ENCODE measurements at places on chromosomes 16 and 17.

DNA sequence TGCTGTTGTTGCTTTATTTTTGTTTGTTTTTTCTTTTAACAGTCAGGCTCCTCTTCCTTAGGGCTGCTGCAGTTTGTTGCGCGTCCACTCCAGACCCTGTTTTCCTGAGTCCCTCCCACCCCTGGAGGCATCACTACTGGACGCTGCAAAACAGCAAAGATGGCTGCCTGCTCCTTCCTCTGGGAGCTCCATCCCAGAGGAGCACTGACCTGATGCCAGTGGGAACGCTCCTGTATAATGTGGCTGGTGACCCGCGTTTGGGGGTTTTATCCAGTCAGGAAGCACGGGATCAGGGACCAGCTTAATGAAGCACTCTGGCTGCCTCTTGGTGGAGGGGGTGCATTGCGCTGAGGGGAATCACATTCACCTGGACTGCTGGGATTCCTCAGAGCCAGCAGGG, 1005.6 kb downstream of the CDH8 start:
- no peak for DNase-seq

DNA sequence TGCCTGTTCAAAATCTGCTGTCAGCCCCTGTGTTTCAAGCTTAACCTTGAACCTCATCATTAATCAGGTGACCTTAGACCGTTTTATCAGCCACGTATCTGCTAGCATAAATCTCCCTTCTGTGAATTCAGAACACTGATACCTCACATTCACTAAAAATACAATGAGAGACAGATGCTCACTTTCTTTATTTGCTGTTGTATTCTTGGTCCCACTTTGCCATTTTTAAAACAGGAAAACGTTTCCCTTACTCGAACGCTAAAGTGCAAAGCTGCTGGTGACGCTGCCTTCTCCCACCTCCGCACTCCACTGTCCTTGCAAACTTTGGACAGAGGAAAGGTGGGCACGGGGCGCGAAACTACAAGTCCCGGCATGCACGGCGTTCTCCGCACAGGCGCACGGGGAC, 220 bp upstream of the ARHGAP44 start:
- DNase-seq, result no peak

DNA sequence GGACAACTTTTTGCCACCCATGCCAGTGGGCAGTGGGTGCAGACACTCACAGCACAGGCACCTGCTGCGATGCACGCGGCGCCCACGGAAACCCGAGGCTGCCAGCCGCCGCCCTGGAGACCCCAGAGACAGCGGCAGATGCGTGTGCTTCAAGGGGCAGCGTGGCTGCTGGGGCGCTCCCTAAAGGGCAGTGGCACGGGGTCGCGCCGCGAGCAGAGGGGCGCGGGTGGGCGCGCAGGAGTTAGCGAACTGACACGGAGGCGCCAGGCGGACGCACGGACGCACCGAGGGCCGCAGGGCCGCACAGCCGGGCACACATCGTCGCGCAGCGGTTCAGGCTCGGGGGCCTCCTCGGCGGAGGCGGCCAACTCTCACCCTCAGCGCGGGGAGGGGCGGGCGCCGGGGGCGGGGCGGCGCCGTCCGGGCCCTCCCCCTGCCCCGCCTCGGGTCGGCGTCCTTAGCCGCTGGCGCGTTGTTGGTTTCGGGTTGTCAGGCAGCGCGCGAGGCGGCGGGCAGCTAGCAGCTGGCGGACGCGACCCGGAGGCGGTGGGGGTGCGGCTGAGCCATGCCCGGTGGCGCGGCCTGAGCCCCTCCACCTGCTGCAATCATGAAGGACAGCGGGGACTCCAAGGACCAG, at the start of gene KIF19:
Gene KIF19 (plus strand): TSS at position 484 of the 637 bp plus-strand sequence. CDS start 124 bp downstream, at position 608.
- DNase-seq, result peak; percentile 64

GRCh38 chr17:60461584-60461983, 39.3 kb downstream of the CHCT1 start:
- DNase-seq, result no peak

- no peak for DNase-seq
These were observed 3.4 kb downstream of the CASKIN2 start for GRCh38 chr17:75511610-75512575.

GRCh38 chr16:67490335-67491096, 7.2 kb upstream of the AGRP start:
- DNase-seq, result no peak

GRCh38 chr17:72618001-72618509, 474.4 kb downstream of the SLC39A11 start:
- peak; percentile 50 for DNase-seq

DNA sequence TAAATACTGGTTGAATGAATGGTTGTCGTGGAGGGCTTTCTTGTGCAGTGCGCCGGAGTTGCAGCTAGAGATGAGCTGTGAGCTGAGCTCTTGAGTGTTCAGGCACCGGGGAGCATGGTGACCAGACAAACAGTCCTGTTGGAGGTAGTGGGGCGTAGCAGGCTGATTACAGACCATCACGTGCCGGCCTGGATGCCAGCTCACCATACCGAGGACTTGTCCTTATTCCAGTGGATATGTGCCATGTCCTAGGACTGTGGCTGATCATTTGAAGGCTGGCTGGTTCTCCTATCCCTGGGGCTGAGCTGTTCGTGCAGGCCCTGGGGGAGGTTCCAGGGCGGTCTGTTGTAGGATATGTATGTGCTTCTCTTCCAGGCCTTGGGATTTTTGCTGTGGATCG, 60.0 kb downstream of the ABCC1 start:
- DNase-seq, result no peak

GRCh38 chr17:34442387-34443111, 79.5 kb upstream of the CCL1 start:
- no peak for DNase-seq

DNA sequence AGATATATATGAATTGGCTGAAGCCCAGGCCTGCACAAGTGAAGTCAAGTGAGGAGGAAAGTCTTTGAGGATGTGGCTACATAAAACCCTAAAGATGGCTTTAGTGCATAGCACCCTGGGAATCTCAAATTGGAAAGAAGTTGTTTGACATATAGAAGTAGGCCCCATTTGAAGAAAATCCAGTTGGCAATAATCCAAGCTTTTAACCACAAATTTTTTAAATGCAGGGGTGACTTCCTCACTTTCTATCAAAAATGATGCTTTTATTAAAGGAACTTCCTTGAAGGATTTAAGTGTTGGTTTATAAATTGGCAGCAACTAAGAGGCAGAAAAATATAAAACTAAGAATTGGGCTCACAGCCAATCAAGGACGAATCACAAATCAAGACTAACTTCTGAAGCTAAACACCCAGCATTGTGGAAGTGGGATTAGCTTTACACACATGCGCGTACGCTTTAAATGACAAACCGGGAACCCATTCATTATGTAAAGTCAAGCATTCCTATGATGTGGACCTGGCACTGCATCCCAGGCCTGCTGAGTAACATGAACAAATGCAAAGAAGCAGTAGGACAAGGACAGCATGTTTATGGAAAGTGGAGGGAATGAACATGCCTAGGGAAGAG, 63.3 kb downstream of the NOG start:
- DNase-seq, result no peak

GRCh38 chr16:55489119-55489955, 10.3 kb downstream of the MMP2 start:
- no peak for DNase-seq

GRCh38 chr17:21674242-21674731, 18.0 kb upstream of the KCNJ18 start:
- DNase-seq, result no peak

DNA sequence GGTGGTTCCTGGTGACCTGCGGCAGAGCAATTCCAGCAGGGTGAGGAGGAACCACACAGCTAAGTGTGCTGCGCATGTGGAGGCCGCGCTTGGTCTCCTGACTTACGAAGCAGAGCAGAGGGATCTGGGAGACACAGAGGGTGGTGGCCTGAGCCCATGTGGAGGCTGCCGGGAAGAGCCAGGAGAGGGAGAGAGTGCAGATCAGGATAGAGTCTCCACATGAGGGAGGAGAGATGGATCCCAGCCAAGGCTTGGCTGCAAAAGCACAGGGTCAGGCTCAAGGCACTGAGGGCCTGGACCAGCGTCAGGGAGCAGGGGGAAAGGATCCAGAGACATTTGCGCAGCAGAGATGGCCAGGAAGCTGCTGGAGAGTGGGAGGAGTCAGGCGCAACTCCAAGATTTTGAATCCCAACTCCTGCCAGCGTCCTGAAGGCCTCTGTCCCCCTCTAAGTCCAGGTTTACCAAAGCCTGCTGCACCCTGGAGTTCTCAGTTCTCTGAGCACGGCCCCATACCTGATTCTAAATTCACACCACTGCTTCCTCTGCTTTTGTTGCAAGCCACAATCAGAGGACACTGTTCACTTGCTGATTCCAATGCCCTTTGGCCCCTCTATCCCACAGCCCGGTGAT, 11.3 kb upstream of the MLLT6 start:
- no peak for DNase-seq

DNA sequence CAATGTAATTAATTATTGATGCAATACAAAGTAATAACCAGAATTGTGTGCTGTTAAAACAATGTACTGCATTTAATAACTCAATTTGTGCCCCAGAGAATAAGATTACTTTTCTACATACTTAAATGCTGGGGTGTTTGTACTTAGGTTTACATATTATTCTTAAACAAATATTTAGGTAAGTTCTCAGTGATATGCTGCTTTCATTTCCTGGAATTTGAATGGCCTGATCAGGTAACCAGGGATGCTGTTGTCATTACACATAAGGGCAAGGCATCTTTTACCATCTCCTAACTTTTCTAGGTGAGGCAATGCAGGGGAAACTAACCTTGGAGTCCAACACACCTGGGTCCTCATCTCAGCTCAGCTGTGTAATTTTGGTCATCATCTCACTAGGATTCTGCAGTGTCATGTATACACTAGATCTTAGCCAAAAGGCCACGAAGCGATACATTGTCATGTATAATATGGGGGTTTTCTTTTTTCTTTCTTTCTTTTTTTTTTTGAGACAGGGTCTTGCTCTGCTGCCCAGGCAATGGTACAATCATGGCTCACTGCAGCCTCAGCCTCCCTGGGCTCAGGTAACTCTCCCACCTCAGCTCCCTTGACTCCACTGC, 45.2 kb downstream of the MYO1D start:
- DNase-seq, result no peak

DNA sequence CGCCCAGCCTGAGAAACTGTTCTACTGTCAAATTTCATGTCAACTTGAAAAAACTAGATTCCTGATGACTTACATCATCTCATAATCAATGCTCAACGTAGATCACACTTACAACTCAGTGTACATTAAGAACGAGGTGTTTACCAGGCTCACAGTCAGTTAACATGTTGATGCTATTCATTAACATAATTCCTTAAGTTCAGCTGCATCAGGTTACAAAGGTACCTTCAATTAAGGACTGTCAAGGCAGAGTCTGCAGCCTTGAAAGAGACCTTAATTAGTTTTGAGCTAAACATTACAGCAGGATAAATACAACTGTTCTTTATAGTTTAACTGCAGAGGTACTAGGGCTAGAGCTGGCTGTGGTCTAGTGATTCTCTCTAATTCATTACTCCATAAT, 1.9 kb downstream of the GNA13 start:
- DNase-seq, result no peak

DNA sequence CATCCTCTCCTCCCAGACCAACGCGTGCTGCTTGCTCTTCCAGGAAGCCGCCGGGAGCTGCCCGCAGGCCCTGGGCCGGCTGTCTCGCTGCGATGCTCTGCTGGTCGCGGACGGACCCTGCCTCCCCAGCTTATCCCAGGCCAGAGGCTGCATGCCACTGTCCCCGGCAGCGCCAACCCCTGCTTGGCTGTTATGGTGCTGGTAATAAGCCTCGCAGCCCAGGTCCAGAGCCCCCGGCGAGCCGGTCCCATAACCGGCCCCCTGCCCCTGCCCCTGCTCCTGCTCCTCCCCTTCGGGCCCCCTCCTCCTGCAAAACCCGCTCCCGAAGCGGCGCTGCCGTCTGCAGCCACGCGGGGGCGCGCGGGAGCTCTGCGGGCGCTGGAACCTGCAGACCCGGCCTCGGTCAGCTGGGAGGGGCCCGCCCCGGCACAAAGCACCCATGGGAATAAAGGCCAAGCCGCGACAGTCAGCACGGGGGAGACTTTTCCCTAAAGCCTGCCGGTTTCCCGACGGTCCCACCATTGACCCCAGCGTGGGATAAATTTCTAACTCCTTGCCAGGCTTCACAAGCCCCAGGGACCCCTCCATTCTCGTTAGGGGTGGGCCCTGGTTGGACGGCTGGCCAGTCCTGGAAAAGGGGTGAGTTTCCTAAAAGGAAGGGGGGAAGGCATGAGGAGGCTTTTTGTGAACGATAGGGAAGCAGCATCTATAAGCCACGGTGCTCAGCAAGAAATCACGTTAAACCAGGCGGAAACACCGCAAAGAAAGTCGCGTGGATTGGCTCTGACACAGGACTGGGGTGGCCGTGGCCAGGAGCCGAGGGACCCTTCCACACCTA, 11.2 kb downstream of the ENPP7 start:
- peak; percentile 79 for DNase-seq

- DNase-seq, result no peak
These were observed 347.7 kb upstream of the KIF2B start for GRCh38 chr17:53475002-53475401.

DNA sequence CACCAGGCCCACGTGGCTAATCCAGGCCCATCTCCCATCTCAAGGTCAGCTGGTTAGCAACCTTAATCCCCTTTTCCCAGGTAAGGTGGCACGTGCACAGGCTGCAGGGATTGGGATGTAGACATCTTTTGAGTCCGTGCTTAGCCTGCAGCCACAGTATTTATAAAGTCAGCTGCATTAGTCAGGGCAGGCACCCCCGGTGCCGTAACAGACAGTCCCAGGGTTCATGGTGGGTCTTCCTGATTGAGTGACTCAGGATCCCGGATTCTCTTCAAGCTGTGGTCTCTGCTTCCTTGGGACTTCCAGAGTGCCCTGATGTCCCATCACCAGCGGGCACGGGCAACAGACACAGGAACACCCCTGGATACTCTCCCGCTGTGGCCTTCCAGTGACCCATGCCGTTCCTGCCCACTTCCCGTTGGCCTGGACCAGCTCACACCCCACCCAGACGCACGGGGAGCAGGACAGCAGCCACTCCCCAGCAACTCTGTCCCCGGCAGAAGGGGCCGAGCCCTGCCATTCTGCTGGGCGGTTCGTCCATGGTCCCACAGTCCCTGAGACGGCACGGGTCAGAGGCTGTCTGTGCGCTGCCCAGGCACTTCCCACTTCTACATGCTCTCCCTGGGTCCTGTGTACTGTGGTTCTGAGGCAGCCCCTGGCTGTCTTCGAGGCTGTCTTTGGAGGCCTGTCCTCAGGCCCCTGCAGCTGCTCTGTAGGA, 248.6 kb upstream of the GSE1 start:
- no peak for DNase-seq

GRCh38 chr17:48522031-48522653, 8.7 kb downstream of the HOXB1 start:
- DNase-seq, result no peak

- DNase-seq, result no peak
These were observed 76.3 kb upstream of the TBC1D3K start for GRCh38 chr17:37847811-37848331.

- DNase-seq, result no peak
These were observed 108.0 kb upstream of the DNAH9 start for GRCh38 chr17:11490171-11490755.
